ENCODE measurements at places on chromosomes 2 and 18.

- DNase-seq, result no peak
Measured at GRCh38 chr2:102558463-102558862, 60.9 kb upstream of the SLC9A2 start.

DNA sequence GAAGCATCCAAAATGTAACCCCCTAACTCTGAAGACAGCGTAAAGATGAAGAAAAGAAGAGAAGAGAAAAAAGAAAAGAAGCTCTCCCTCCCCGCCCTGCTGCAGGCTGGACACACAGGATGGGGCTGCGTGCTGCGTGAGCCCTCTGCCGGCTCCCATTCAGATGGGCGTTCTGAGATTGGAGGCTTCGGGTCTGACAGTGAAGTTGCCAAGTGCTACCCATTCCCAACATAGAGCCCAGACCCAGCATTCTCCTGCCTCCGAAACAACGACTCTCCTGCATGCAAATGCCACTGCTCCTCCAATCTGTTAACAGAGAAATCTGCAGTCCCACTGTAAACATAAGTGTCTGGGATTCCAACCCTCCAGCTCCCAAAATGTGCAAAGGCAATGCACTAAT lies 234.9 kb downstream of the BCL11A start:
- no peak for DNase-seq

GRCh38 chr2:223854741-223855140 lies 17.4 kb upstream of the AP1S3 start:
- no peak for DNase-seq

- peak; percentile 38 for DNase-seq
Measured at GRCh38 chr2:98634406-98635092, 26.2 kb downstream of the UNC50 start.

DNA sequence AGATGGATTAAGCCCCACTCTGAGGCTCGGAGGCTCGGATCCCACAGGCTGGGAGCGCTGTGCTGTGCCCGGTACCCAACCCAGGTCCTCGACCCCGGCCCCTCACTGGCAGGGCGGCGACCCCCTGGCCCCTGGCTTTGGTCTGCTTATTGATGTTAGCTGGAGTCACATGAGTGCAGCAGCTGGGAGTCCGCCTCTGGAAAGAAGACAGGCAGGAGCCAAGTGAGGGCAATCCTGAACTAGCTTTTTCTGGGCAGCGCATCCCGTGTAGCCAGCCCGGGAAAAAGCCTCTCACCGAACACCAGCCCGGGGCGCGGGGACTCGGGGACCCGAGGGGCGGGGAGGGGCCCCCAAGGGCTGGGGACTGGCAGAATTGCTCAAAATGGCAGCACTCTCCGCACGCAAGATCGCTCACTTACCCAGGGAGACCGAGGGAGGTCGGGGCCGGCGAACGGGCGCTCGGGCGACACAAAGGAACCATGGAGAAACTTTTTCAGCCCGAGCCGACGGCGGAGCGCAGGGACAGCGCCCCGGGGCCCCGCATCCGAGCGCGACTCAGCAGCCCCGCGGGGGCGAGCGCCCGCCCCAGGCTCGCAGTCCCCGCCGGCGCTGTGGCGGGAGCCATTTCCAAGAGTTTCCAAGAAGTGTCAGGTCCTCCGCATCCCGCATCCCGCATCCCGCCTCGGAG lies 567 bp downstream of the TMEM200C start:
- DNase-seq, result peak; percentile 73

DNA sequence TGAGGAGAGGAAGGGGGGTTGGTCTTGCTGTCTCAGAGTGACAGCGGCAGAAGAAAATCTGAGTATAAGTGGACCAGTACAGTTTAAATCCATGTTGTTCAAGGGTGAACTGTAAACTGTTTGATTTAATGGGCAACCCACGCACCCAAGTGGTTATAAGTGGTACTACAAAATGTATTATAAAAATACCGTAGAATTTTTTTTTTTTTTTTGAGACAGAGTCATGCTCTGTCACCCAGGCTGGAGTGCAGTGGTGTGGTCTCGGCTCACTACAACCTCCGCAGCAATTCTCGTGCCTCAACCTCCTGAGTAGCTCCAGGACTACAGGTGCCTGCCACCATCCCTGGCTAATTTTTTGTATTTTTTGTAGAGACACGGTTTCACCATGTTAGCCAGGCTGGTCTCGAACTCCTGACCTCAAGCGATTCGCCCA lies 2.1 kb upstream of the CHCHD5 start:
- peak; percentile 34 for DNase-seq

- DNase-seq, result peak; percentile 12
Measured at GRCh38 chr2:224284134-224284946, 117.6 kb downstream of the FAM124B start.

GRCh38 chr18:24071029-24071428 lies 56.5 kb downstream of the TTC39C start:
- DNase-seq, result no peak

DNA sequence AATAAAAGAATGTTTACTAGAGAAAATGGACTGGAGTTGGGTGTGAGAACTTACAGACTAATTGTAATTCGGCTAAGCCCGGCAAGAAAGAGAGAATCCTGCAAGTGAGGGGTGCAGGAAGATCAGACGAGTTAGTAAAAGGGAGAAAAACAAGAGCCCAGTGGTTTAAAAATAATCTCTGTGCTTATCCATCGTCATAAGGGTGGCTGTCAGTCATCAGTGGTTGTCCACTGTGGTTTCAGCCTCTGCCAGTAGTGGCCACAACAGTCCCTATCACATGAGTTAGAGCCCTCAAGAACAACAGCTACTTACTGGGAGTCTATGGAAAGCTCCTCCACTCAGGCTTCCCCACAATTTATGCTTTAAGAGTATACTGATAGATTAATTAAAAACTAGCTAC lies 239.8 kb downstream of the SETBP1 start:
- no peak for DNase-seq

- DNase-seq, result no peak
Measured at GRCh38 chr2:239724194-239724849, 300.8 kb downstream of the NDUFA10 start.

- DNase-seq, result no peak
Measured at GRCh38 chr2:18824325-18824790, 235.0 kb upstream of the NT5C1B start.

DNA sequence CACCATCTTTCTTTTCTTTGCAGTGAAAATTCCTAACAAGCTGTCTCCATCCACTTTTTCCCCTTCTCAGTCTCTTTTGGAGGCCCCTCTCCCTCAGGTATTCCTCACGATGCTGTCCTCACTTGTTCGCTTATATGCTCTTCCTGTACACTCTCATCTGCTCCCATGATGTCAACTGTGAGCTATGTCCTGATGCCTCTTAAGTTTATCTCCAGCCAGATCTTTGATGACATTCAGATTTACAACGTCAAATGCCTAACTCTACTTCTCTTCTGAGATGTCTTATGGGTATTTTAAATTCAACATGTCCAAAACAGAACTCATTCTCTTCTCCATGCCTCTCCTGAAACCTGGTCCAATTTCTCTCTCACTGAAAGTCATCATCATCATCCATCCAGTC lies 55.1 kb upstream of the SERTAD2 start:
- no peak for DNase-seq

DNA sequence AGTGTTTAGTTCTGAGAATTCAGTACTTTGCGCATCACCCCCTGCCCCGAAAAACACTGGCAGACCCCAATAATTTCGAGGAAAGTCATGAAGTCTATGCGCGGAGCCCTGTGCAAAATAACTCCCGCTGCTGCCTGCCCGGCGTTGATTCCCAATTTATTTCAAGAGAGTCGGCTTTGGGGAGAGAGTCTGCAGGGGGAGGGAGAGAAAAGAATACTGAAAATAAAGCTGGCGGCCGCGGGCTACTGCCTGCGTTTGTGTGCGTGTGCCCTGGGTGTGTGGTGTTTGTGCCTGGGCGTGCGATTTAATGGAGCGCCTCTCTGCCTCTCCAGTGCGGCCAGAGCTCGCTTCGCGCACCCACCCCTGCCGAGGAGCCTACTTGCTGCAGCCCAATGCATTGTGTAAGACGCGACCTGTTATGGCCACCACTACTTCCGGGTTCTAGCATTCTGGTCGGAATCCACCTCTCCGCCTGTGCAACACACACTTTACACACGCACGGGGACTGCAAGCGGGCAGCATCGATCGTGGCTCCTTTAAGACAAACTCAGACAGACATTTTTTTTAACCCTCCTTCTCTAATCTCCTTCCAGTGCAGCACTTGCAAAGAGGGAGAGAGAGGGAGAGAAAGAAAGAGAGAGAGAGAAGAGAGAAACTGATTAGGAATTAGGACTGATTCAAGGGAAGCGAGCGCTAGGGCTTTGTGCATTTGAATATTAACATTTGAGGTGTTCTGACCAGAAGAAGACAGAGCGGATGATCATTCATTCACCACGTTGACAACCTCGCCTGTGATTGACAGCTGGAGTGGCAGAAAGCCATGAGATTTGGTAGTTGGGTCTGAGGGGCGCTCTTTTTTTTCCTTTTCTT lies at the start of gene MEIS1:
Gene MEIS1 (plus strand): TSS at position 447 of the 870 bp plus-strand sequence. CDS start 732 bp downstream, outside the sequence.
- DNase-seq, result peak; percentile 88

GRCh38 chr2:236946871-236947270 lies 138.8 kb upstream of the COPS8 start:
- DNase-seq, result no peak

DNA sequence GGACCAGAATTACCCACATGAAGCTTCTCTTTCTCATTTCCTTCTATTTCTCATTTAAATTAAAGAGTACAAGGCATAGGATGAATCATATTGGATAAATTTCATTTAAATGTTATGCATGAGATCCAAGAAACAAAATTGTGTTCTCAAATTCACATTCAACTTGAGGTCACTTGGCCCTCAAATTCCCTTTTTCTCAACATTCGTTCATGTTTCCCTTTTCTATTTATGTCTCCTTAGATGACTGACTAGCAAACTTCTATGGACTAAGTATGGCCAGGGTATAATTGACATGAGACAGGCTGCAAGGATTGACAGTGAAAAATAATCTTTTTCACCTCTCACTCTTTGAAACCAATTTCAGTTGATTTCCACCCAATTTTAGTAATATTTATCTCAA lies 4.0 kb upstream of the LDLRAD4 start:
- DNase-seq, result no peak

DNA sequence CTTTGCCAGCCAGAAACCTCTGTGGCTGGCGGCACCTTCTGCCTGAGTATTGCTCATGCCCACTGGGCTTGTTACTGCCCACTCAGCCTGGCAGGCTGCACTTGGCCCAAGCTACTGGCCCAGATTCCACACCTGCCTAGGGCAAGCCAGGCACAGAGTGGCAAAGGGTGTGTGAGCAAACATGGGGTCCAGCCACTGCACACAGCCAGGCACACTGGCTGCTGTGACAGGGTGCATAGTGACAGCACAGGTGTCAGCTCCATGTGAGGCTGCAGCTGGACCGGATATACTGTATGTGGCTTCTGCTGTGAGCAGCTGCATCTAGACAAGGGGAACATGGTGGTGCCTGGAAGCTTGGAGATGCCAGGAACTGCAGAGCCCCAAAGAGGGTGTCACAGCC lies 113.9 kb downstream of the COPS8 start:
- no peak for DNase-seq

DNA sequence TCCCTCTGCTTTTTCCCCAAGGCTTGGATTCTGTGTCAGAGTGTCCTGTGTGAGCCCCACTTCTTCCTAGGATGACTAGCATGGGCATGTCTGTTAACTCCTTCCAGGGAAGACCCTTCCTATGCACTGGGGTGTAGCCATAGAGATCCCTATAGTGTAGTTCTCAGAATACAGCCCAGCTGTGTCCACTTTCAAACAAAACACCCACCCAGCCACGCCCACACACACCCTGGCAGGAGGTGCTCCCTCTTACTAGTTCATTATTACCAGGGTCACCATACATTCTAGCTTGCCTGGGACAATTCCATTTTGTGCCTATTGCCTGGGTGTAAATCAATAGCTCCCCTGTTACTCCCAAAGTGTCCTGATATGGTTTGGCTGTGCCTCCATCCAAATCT lies 195.6 kb downstream of the MYCN start:
- no peak for DNase-seq

GRCh38 chr2:100292022-100292580 lies 30.2 kb downstream of the LONRF2 start:
- peak; percentile 56 for DNase-seq

DNA sequence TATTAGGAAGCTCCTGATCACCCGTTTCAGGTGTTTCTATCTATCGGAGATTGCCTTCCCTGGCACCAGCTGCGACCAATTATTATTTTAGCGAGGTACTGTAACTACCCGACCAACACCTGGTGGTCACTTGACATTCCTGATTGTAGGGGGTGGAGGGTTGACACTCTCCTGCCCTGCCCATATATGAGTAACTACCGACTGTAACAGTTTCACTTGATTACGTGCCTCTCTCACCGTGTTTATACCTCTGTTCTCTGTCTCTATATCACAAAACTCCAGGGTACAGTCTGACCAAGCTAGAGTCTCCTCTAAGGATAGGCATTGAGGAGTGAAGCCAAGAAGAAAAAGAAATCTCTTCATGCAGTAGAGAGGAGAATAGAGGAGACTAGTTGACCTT lies 268.0 kb upstream of the LRATD1 start:
- DNase-seq, result no peak

- DNase-seq, result no peak
Measured at GRCh38 chr2:178892751-178893625, 85.8 kb upstream of the TTN start.

DNA sequence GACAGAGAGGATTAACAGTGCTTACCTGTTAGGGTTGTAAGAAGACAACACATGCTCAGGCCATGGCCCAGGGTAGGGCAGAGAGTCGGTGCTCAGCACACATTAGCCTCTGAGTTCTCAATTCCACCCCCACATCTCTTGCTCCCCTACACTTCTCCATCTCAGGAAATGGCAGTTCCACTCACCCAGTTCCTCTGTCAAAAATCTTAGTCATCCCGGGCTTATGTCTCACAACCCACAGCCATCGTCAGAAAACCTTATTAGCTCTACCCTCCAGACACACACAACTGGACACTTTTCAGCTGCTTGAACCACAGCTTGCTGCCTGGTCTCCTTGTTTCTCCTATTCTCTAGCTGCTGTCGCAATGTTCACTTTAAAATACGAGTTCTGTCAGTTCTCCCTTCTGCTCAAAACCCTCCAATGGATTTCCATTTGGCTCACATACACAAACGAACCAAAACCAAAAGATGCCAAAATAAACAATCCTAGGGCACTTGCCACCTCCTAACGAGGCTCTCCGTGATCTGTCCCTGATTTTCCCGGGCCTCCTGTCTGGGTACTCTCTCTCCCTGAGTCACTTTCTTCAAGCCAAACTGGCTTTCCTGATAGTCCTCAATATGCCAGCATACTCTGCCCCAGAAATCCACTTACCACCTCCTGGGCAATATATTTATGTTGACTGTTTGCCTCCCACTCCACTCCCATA lies 89.7 kb downstream of the KCTD1 start:
- DNase-seq, result no peak

GRCh38 chr18:31710826-31711225 lies 26.4 kb upstream of the B4GALT6 start:
- DNase-seq, result no peak

GRCh38 chr2:231936491-231936890 lies 10.3 kb upstream of the NPPC start:
- no peak for DNase-seq

DNA sequence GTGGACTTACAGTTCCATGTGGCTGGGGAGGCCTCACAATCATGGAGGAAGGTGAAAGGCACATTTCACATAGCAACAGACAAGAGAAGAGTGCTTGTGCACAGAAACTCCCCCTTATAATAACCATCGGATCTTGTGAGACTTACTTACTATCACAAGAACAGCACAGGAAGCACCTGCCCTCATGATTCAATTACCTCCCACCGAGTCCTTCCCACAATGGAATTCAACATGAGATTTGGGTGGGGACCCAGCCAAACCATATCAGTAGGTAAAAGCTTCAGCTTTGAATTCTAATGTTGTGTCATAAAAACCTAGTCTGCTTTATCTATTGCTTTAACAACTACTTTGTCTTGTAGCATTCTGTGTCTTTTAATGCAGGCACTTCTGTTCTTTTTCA lies 140.4 kb upstream of the PIK3C3 start:
- DNase-seq, result no peak

- DNase-seq, result no peak
Measured at GRCh38 chr2:5725794-5726463, 33.7 kb downstream of the SOX11 start.

Data from SK-N-SH (cell line).